ENCODE measurements at places on chromosomes 1 and 21.

DNA sequence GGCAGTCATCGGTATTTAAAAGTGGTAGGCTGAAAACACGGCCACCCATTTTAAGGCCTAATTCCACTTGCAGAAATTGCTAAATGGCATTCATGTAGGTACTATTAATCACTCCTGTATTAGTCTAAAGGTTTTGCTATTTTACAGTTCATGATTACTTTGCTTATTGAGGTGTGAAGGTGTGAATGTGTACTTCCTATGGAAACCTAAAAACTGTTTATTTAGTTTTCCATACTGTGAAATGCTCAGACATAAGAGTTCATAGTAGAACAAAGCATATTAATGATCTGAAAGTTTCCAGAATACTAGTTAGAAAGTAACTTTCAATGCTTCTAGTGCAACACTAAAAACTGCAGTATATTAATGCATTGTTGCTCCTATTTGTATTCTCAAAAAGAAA lies 69.8 kb downstream of the ITGB3BP start:
- no peak for DNase-seq

- peak; percentile 80 for DNase-seq
These were observed 372.1 kb upstream of the B3GALT2 start for GRCh38 chr1:193558491-193559028.

- no peak for DNase-seq
These were observed 7.0 kb upstream of the CCT8 start for GRCh38 chr21:29080454-29080941.

GRCh38 chr21:42734323-42734971 lies 81.0 kb downstream of the PDE9A start:
- DNase-seq, result peak; percentile 3

DNA sequence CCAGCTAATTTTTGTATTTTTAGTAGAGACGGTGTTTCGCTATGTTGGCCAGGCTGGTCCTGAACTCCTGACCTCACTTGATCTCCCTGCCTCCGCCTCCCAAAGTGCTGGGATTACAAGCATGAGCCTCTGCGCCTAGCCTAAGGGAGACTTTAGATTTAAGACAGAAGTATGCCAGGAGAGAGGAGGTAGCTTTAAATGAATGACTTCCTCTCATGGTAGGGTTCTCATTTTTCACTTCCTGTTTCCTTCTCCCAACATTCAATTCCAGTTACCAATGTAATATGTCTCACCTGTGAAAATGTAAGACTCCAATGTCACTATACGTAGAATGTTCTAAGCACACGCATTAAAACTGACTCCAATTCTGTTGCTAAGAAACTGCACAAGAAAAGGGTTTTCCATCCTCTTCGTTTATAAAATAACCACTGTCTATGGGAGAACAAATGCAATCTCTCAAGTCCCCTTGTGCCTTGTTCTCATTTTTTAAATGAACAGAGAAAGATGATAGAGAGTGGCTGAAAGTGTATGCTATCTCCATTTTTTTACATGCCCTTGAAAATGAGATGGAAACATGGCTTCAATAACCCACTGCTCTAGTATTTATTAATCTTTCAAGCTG lies 140.0 kb downstream of the SLC45A1 start:
- peak; percentile 41 for DNase-seq

DNA sequence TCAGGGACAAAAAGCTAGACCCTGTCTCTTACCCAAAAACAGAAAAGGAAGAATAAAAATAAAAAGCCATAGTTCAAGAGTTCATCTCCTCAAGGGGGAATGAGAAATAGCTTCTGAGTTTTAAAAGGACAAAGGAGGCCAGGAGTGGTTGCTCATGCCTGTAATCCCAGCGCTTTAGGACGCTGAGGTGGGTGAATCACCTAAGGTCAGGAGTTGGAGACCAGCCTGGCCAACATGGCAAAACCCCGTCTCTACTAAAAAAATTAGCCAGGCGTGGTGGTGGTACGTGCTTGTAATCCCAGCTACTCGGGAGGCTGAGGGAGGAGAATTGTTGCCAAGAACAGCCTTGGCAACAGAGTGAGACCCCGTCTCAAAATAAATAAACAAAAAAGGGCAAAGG lies 38.6 kb upstream of the CPLANE2 start:
- no peak for DNase-seq

DNA sequence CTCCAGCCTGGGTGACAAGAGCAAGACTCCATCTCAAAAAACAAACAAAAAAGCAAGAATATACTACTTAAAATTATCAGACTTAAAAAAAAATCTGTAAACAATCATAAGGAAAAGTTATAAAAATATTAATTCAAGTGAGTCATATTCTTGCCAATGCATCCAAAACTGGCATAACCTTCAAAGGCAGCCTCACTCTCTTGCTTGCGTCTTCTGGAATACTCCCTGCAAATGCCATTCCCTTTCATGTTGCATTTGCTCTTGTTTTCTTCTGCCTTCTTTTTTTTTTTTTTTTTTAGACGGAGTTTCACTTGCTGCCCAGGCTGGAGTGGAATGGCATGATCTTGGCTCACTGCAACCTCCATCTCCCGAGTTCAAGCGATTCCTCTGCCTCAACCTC lies 32.2 kb upstream of the ZBTB8A start:
- no peak for DNase-seq

DNA sequence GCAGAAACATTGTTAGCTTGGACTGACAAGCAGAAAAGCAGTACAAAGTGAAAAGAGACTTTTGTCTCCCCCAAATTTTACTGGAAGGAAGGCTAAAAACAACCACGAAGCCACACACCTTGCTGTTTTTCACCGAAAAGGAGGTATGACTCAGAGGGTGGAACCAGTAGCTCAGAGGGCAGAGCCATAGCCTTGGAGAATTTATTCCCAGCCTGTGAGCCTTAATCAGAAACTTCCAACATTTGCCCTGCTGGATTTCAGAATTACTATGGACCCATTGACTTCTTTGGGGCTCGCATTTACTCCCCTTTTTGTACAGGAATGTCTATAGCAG lies 32.0 kb downstream of the RPS6KC1 start:
- DNase-seq, result no peak

DNA sequence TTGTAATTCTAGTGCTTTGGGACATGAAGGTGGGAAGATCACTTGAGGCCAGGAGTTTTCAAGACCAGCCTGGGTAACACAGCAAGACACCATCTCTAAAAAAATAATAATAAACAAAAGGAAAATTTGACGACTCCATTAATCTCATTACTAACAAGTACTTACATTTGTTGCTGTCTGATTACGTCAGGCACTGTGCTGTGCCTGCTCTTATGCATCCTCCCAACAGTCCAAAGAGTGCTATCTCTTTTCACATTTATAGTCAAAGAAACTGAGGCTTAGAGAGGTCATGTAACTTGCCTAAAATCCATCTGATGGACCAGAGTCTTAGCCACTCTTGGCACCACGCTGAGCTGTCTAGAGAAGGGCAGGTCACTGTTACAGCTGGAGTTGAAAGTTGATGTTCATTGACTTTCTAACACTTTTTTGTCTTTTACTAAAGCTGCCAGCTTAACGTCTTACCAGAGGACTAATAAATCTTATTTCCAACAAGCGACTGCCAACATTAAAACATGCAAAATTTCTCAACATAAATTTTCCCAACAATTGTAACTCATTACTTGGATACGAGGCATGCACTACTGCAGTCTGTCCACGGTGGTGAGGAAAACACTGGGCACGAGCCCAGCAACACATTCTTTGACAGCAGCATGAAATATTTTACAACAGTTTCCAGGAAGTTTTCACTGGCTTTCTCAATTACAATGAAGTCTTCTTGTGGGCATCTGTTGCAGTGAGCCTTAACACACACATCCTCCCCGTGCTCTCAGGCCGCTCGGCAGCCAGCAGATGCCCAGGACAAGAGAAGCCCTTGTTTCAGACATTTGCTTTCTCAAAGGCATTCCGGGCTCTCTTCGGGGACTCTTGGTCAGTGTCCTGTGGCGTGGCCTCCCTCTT lies 262.9 kb upstream of the PROX1 start:
- DNase-seq, result no peak

DNA sequence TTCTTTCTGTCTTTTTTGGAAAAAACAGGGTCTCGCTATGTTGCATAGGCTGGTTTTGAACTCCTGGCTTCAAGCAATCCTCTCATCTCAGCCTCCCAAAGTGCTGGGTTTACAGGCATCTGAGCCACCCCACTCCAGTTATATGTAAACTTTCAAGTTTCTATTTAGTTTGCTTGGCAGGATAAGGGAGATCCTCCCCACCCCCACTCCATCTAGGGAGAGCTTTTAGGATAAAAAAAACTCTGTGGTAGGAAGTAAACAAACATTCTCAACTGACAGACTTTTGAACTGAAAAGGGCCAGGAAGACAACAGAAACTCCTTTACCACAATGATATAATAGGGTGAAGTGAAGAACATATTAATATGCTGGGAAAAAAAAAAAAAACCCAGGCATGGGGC lies 41.0 kb upstream of the ZNF326 start:
- DNase-seq, result no peak

- DNase-seq, result no peak
These were observed 18.5 kb downstream of the SON start for GRCh38 chr21:33561373-33561772.

DNA sequence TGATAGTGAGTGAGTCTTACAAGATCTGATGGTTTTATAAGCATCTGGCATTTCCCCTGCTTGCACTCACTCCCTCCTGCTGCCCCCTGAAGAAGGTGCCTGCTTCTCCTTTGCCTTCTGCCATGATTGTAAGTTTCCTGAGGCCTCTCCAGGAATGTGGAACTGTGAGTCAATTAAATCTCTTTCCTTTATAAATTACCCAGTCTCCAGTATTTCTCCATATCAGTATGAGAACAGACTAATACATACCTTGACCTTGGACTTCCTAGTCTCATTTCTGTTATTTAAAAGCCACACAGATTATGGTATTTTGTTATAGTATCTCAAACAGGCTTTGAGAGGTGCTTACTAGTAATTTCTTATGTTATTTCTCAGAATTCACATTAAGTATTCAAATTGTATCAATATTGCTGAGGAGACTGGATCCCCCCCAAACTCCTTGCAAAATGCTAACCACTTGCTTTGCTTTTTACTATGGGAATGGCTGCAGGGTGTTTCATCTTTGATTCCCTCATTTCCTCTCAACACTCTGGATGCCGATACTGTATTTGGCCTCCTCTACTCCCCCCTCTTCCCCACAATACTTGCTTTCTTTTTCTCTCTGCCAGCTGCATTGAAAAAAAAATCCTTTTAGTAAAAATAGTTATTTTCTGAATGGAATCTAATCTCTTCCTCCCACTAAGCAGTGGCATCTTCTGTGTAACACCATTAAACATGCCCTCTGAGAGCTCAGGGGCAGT lies 96.9 kb upstream of the WLS start:
- no peak for DNase-seq

- no peak for DNase-seq
These were observed 256.8 kb downstream of the TOMM20 start for GRCh38 chr1:234871710-234872271.

- no peak for DNase-seq
These were observed 1557.4 kb downstream of the PLA2G4A start for GRCh38 chr1:188386161-188386560.

GRCh38 chr1:168281603-168282325 lies 1.1 kb downstream of the TBX19 start:
- no peak for DNase-seq

DNA sequence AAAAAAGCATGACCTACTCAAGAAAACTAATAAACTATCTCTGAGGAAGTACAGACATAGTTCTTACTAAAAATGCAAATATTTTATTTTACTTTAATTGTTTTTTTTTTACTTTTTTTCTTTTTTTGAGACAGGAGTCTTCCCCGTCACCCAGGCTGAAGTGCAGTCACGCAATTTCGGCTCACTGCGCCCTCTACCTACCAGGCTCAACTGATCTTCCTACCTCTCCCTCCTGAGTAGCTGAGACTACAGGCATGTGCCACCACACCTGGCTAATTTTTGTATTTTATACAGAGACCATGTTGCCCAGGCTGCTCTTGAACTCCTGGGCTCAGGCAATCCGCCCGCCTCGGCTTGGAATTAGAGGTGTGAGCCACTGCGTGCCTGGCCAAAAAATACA lies 1263.1 kb downstream of the KCNT2 start:
- DNase-seq, result no peak

DNA sequence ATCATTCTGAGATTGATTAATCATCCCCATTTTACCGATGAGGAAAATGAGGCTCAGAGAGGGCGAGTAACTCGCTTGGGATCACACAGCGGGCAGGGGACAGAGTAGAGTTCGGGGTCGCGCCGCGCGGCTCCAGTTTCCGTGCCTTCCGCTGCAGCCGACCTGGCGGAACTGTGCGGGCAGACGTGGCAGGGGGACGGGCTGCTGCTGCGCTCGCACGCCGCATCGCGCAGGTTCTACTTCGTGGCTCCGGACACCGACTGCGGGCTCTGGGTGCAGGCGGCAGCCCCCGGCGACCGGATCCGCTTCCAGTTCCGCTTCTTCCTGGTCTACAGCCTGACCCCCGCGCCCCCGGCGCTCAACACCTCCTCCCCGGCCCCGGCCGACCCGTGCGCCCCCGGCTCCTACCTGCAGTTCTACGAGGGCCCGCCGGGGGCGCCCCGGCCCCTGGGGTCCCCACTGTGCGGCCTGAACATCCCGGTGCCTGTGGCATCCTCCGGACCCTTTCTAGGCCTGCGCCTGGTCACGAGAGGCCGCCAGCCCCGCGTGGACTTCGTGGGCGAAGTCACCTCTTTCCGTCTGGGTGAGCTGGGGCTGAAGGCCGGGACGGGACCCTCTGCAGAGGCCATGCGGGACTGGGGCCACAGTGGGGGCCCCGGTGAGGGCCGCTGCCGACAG lies 2.3 kb downstream of the LDLRAD2 start:
- peak; percentile 50 for DNase-seq

DNA sequence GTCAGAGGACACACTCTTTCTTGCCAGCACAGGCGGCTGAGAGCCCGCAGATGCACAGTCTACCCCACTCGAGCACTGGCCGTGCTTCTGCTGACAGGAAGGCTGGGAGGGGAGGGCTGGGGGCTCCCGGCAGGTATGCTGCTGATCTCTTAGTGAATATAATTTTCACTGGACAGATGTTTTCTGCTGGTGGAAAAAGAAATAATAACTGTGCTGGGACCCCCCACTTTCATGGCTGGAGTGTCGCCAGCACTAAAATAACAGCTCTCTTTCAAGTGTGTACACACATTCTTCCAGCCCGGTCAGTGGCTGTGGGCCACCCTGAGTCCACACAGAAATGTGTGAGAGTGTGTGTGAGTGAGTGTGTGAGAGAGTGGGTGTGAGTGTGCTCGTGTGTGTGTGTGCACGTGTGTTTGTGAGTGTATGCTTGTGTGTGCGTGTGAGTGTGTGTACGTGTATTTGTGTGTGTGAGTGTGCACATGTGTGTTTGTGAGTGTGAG lies 167.7 kb upstream of the USP24 start:
- DNase-seq, result no peak

- no peak for DNase-seq
These were observed 35.3 kb downstream of the OLFML2B start for GRCh38 chr1:161988413-161988812.

- no peak for DNase-seq
These were observed 13.4 kb downstream of the PKN2 start for GRCh38 chr1:88697503-88697902.

DNA sequence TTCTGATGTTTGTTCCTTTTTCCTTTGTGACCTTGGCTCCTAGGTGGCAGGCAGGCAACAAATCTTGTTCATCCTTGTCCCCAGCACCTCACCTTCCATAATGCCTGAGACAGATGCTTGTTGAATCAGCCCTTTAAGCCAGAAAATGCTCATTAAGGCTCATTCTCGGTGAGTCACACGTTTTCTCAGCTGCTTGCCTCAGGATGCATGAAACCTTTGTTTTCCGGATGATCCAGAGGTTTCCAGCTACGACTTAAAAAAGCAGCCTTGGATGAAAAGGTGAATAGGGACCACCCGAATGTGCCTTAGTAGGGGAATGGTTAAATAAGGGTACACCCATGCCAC lies 4.6 kb upstream of the ATP13A2 start:
- DNase-seq, result no peak

All from Kasumi-1 (cell line).